ENCODE measurements at places on chromosomes 16 and 17. TPM values are rescaled to one million over a fixed set of nuclear protein-coding genes. Genes with fewer than 3 reads are reported as not detected.

CCL18 gene
- not detected for total RNA-seq

TPSAB1 gene
- not detected for total RNA-seq

FBXL20 gene
- total RNA-seq, result 31.8 TPM

C17orf100 gene
- total RNA-seq, result 2.9 TPM

SPATA32 gene
- not detected for total RNA-seq

DPEP2 gene
- total RNA-seq, result not detected

TRIM16 gene
- 13.3 TPM for total RNA-seq

USP31 gene
- 6.8 TPM for total RNA-seq

KRTAP16-1 gene
- total RNA-seq, result not detected

PITPNM3 gene
- 2.0 TPM for total RNA-seq

NECAB2 gene
- not detected for total RNA-seq

CSF3 gene
- total RNA-seq, result not detected

PIRT gene
- not detected for total RNA-seq

DUSP14 gene
- total RNA-seq, result 86.6 TPM

TBC1D3G gene
- not detected for total RNA-seq

STH gene
- total RNA-seq, result not detected

OR2C1 gene
- total RNA-seq, result not detected

AOC2 gene
- total RNA-seq, result 0.36 TPM

CDH11 gene
- total RNA-seq, result 22.1 TPM

SARM1 gene
- total RNA-seq, result 33.1 TPM

CIITA gene
- not detected for total RNA-seq

CFAP97D1 gene
- total RNA-seq, result not detected

ACAP1 gene
- not detected for total RNA-seq

PDE6G gene
- total RNA-seq, result not detected

CXCL16 gene
- total RNA-seq, result 3.7 TPM

IL21R gene
- 0.33 TPM for total RNA-seq

SLC16A13 gene
- 0.96 TPM for total RNA-seq

DHRS7C gene
- not detected for total RNA-seq

SLC13A2 gene
- not detected for total RNA-seq

KRTAP3-2 gene
- total RNA-seq, result not detected

Measured in MG63 (cell line).